ENCODE measurements at places on chromosomes 1 and 21.
A peak's percentile ranks its signal among the peaks of the same experiment; 100 is the strongest.

- no peak for DNase-seq
Measured at GRCh38 chr21:33608559-33608958, 20.1 kb upstream of the DONSON start.

DNA sequence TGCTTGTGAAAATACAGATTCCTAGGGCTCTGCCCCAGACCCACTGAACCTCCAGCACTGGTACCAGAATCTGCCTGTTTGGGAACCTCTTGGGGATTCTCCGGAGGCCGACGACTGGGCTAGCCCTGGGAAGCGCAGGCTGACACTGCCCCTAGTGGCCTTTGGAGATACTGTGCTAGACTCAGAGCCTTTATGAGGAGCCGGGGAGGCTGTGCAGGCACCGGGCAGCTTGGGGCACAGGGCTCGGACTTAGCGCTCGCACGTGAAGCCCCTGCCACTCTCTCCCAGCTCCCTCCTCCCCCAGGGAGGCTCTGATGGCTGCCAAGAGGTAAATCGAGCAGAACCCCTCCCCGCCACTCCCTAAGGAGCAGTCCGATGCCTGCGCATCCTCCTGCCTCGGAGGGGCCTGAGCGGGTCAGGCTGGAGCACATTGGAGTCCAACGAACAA, 144.6 kb upstream of the TNR start:
- peak; percentile 34 for DNase-seq

DNA sequence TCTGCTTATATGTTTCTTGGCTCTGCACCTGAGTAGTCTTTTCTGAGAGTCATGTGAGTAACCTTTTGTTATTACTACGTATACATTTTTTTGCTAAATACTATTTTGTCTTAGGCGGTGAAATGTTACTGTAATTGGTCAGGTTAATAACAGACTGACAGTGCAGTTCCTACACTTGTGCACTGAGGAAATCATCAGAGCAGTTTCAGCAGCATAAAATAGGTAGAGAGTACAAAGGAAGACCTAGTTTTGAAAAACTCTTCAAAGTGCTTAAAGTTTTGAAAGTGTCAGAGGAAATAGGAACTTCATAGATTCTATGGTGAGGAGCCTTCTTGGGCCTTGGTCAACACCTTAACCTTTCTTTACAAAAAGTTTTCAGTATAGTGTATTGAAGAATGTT, 11.1 kb downstream of the ATF6 start:
- no peak for DNase-seq

GRCh38 chr1:32358435-32358834, 3.9 kb downstream of the FAM229A start:
- DNase-seq, result no peak

- no peak for DNase-seq
Measured at GRCh38 chr1:229368347-229368746, 25.5 kb upstream of the CCSAP start.

DNA sequence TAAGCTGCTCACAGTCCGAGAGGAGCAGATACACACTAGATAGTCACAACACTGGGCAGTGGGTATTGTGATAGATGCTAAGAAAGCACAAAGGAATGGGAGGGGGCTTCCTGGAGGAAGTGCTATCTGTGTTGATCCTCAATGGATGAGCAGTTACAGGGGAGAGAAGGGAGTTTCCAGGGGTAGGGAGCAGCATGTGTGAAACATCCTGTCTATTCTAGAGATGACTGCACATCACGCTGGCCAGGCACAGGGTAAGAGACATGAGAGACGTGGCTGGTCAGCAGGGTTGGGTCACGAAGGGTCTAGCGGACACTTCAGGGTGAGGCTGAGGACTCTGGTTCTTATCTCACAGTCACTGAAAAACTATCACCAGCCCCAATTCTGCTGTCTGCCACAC, 235.2 kb downstream of the TRABD2B start:
- DNase-seq, result peak; percentile 6

DNA sequence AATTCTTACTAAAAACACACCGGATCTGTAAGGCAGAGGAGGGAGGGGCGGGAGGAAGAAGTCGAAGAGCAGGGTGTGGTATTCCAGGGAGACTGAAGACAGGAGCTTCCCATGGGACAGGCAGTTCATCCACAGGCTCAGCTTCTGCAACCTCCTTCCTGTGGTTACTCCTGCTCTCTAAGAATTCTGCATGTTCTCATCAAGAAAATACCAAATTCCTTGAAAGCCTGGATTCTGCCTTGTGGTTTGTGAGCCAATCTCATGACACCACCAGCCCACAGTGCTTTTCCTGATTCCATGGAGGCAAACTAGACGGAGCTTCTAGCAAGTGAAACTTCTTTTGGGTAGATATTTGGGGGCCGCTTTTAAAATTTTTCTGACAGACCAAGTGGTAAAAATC, 1.1 kb upstream of the ST6GALNAC3 start:
- DNase-seq, result no peak

DNA sequence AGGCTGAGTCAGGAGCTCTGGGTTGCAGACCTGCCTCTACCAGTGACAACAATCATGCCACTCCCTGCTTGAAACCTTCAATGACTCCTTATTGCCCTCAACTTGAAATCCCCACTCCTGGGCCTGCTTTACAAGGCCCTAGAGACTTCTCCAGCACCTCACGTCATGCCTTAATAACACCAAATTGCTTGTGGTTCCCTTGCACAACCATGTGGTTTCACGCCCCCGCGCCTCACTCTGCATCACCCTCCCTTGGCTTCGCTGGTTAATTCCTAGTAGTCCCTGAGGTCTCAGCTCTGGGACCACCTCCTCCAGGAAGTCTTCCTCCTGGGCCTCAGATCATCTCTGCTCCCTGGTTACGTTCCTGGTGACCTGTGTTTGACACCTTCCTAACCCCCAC, 33.0 kb downstream of the EPHA2 start:
- no peak for DNase-seq

DNA sequence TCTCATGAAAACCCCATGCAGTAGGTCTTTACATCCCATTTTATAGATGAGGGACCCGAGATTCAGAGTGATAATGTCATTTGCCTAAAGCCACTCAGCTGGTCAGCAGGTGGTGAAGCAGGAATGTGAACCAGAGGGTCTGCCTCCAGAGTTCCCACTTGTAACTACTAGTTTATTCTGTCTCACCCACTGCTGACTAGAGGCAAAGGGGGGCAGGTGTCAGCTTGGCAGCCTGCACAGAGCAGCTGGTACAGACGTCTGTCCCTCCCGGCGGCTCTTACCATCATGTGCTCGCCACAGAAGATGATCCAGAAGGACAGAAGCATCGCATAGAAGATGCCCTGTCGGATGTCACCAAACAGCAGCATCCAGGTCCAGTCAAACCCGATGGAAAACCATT, 82.4 kb downstream of the WLS start:
- no peak for DNase-seq

GRCh38 chr1:155607708-155608107, 2.3 kb upstream of the MSTO1 start:
- DNase-seq, result no peak

- no peak for DNase-seq
Measured at GRCh38 chr21:33124889-33125288, 54.9 kb downstream of the OLIG1 start.

DNA sequence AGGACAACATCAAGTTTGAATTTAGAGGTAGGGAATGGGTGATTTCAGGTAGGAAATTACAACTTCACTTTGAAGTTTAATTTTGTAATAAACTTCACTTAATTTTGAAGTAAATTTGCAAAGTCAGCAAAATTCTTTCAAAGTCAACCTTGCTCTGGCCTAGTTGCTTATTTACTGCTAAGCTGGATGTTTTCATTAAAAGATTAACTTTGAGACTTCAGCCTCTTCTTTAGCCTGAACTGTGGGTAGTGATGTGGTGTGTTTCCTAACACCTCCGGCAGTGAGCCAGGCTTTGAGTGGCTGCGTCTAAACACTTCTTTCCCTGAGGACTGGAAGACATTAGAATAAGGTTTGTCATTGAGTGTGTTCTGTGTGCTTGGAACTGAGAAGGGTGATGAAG, at the start of gene HAO2:
TSS of gene HAO2 (plus strand) at position 232 of the 400 bp plus-strand sequence. CDS start 12,301 bp downstream, outside the sequence.
- no peak for DNase-seq

DNA sequence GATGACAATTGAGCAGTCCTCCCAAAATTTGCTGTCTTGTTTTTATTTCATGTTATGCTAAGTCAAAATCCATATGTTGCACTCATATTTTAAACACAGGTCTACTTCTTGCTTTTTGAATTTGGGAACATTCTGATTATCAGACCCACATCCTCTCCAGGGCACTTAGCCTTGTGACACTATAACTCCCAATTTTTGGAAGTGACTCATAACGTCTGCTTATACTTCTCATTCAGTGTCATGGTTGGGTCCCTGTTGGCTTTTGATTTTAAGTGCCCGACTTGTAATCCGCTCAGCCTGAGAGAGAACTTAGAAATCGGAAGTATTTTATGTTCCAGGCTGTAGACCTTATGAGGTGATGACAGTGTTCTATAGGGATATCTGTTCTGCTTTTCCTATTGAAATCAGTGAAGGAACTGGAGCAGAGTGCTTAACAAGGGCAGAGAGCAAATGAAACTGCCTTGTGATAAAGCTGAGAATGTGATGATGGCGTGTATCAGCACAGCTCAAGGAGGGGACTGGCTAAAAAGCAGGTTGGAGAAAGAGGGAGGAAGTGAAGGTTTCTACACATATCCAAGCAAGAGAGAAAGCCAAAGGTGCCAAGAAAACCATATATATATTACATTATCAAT, 136.0 kb downstream of the HLX start:
- DNase-seq, result no peak

DNA sequence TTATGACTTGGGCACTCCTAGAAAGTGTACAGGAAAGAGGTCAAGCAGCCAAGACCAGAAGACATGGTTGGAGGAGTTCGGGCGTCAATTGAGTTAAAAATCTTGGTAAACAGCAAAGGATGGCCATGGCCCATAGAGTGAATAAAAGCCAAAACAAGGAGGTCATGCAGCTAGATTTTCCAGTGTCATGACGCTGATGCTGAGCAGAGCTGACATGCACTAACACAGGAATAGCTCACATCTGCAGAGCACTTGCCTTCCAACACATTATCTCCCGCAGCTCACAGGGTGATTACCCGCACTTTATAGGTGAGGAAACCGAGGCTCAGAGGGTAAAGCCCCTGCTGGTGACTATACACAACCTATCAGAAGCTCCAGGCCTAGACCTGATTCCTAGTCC, 49.7 kb downstream of the TRABD2B start:
- DNase-seq, result no peak

DNA sequence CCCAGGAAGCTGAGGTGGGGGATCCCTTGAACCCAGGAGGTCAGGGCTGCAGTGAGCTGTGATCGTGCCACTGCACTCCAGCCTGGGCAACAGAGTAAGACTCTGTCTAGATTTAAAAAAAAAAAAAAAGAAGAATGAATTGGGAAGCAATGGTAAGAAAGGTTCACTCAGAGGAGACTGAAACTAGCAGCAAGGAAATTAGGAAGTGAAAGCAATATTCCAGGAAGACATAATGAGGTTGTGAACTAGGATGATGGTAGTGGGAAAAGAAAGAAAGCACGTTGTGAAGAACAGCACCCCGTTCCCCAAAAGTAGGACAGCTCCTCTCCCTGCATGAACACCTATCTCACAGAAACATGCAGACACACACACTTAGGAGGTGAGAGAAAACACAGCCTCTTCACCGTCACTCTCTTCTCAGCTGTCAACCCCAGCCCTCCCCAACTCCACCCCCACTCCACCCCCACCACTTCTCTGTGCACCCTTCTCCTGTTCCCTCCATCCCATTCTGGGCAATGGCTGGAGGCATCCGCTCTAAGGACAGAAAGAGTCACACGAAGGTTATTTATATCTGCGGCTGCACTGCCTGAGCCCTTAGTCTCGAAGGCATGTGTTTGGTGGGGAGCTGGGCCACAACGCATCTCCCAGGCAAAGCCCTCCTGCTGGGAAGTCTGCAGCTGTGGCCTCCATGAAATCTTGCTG, 101.8 kb upstream of the LPGAT1 start:
- DNase-seq, result no peak

DNA sequence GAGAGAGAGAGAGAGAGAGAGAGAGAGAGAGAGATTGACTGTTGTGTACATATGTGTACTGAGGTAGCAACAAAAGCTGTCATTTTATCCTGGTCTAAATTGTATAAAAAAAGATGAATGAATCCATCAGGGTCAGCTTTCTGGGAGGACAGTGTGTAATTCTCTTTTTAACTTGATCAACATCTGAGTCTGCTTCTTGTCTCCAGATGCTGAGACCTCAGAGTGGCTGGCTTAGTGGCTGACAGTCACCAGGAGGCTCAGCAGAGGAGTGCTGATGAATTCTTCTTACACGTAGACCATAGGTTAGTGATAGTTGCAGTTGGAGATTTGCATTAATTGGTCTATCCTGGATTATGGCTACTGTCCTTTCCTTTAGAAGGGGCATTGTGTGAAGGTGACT, 28.5 kb upstream of the PLXNA2 start:
- no peak for DNase-seq

DNA sequence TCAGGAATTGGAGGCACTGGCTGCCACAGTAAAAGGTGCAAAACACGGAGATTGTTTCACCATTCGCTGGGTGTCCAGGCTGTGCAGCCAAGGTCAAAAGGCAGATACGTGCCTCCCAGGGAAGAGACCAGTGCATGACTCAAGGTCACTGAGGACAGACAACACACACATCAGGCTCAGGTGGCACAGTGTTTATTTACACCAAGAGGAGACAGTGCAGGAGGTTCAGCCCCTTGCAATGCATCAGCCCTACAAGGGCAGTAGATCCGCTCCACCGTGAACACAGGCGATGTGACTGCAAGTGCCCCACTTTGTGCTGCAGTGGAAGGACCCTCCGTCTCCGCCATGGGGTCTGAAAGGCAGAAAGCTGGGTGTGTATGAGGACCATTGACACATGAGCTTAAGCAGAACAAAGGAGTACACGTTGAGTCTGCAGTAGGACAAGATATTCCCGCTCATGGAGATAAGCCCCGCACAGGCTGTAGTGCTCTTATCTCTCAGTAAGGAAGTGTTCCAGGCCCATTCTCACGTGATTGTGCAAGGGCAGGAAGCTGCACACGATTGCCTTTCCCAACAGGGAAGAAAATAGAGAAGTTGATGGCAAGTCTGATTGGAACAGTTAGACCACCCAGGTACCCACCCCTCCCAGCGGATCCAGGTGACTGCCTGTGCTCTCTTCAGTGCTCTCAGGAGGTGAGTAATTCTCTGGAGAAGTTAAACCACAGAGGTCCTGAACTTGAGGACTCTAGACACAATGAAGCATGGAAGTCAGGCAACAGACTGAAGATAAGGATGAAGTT, 37.5 kb upstream of the QSOX1 start:
- DNase-seq, result no peak

Data from left colon (tissue), 2 donors.